ENCODE measurements at places on chromosomes 16 and 17. TPM values are rescaled to one million over a fixed set of nuclear protein-coding genes. Genes with fewer than 3 reads are reported as not detected.

Gene BMERB1
- 10.3 TPM for total RNA-seq

Gene MVD
- 78.6 TPM for total RNA-seq

Gene SECTM1
- 9.3 TPM for total RNA-seq

Gene LITAFD
- not detected for total RNA-seq

Gene DNAI2
- total RNA-seq: not detected

Gene MTHFSD
- total RNA-seq: 21.5 TPM

Gene TMEM114
- not detected for total RNA-seq

Gene TUBD1
- total RNA-seq: 8.6 TPM

Gene CDT1
- total RNA-seq: 6.9 TPM

Gene KARS1
- 126 TPM for total RNA-seq

Gene CDH5
- 2.6 TPM for total RNA-seq

Gene ZMYND15
- 2.9 TPM for total RNA-seq

Gene CMTM2
- not detected for total RNA-seq

- DNase-seq: no peak
Observed at GRCh38 chr16:73150786-73151185, 102.9 kb upstream of the ZFHX3 start.

GRCh38 chr17:48718761-48719641 lies 3.3 kb downstream of the PRAC1 start:
- DNase-seq: no peak

- DNase-seq: no peak
Observed at GRCh38 chr16:82331397-82331796, 161.4 kb upstream of the MPHOSPH6 start.

GRCh38 chr16:84738255-84739038 lies 38.6 kb downstream of the USP10 start:
- peak; percentile 89 for DNase-seq

DNA sequence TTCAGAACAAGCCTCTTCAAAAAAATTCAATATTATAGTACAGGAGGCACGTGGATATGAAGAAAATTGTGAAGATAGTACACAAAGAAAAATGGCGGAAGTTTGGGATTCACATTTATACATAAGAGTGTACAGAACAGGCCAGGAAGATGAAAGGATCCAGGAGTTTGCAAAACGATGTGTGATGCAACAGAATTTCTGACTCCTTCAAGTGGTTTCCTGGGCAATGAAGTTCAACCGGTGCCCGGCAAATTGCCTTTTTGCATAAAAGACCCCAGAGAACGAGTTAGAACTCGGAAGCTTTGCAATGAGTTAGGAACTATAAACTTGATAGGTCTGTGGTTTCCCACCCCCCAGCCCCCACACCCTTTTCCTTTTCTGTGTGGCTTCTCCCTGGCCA lies 189.1 kb downstream of the SALL1 start:
- DNase-seq: no peak

DNA sequence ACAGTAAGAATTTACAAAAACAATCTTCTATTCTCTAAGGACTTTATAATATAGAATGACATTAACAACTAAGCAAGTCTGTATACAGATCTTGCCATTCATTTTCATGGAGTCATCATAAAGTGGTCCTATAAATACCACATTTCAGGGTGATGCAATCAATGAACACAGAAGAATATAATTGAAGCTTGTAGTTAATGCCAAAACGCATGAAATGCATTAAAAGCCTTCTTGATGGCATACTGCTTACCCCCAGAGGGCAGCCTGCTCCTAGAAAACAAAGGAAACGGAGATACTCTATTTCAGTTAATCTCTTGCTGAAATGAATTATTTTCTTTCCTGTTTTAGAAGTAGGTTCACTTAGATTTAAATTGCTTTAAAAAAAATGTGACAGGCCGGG lies 45.2 kb upstream of the STAC2 start:
- peak; percentile 33 for DNase-seq

DNA sequence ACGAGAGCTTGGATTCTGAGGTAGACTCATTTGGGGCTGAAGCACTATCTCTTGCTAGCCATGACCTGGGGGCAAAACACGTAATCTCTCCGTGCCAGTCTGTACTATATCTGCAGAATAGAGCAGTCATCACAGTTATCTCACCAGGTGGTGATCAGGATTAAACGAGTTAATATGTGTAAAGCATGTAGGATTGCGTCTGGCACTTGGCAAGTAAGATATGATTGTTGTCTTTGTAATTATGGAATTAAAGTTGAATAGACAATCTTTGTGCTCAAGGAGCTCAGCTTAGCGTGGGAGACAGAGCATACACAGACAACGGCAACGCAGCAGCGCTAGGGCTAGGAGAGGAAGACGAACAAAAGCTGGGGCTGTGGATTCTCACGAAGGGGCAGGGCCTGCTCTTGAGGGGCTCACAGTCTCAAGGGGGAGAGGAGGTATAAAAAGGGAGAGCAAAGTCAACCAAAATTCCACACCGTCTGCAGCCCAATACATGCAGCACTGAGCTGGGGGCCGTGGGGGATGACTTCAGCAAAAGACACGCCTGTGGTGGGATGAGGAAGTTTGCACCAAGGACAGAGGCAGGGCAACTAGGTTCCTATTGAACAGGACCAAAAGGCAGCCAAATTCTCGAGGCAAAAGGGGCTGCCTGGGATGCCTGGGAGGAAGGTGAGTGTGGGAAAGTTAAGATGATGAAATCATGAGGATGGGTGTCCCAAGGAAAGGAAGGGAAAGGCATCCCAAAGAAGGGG lies 68.6 kb downstream of the SDK2 start:
- DNase-seq: no peak

- no peak for DNase-seq
Observed at GRCh38 chr17:21523497-21524210, 147.5 kb downstream of the KCNJ12 start.

DNA sequence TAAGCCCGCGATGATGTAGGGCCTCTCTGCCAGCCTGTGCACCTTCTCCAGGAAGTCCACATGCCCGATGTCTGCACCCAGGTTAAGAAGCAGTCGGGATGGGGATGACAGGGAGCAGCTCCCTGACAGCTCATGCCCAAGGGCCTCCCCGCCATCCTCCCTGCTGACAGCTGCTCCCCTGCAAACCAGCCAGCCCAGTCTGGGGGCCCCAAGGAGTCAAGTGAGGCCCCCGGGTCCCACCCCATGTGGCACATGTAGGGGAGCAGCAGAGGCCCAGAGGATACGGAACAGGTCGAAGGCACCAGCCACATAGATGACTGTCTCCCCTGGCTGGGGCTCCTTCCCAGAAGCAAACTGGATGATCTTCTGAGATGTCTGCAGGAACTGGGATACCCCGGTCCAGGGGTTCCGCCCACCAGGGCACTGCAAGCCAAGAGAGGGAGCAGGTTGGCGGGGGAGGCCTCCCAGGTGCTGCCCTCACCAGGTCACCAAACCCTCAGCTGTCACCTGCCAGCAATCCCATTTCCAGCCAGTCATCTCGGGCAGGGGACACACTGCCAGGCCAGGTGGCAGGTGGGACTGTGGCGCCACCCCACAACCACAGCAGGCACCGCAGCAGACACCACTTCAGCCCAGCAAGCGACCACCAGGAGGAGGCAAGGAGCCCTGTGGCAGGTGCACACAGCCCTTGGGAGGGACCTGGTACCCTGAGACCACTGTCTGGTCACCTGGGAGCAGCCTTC lies 4.6 kb downstream of the PCYT2 start:
- DNase-seq: no peak

DNA sequence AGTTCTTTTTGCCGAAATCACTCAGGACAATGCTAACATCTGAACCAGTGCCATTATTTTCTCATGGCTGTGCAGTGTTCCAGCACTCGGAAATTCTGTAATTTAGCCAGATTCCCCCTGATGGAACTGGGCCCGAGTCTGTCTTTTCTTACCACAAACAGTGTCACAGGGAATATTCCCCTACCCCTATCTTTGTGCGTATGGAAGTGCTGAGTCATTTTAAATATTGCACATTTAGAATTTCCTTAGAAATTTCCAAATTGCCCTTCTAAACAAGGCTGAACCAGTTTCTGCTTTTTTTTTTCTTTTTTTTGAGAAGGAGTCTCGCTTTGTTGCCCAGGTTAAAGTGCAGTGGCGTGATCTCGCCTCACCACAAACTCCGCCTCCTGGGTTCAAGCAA lies 88.0 kb upstream of the CREBBP start:
- no peak for DNase-seq

GRCh38 chr16:30609002-30609925 lies 925 bp downstream of the ZNF689 start:
- peak; percentile 69 for DNase-seq

DNA sequence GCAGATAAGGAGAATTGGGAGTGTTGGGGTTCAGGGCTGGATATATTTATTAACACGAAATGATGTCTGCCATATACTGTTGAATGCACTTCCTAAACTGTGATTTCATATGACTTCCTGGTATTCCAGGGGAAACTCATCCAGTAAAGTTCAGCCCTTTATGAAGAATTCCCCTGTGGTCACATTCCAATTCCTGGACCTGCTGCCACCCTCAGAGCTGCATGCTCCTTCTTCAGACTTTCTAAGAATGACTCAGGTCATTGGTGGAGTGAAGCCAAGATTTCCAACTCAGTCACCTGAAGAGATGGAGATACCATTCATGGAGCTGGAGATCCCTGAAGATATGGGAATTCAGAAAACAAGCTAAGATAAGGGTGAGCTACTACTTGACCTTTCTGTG lies 114.2 kb upstream of the TMEM97 start:
- DNase-seq: no peak

GRCh38 chr17:82213251-82214011 lies 789 bp upstream of the CCDC57 start:
- DNase-seq: peak; percentile 77

DNA sequence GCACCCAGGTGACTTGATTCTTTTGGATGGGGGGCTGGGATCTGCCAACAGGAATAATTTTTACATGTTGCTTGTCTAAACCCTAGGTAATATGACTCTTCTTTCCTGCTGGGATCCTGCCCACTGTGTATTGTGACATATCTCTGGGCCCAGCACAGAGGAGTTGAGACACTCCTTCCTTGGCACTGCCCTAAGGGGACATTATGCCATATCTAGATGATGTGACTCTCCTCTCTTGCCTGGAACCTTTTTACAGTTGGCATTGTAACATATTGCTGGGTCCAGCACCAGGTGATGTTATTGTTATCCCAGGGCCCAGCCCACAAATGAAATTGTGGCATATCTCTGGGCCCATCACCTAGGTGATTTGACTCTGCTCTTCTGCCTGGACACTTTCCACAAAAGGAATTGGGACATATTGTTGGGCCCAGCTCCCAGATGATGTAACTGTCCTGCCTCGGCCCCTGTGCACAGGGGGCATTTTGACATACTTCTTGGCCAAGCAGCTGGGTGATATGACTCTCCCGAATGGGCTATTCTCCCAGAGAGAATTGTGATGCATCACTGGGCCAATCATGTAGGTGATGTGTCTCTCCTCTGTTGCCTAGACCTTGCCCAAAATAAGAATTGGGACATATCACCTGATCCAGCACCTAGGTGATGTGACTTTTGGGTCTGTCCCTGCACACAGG lies 1837.7 kb downstream of the TP53TG3F start:
- no peak for DNase-seq

DNA sequence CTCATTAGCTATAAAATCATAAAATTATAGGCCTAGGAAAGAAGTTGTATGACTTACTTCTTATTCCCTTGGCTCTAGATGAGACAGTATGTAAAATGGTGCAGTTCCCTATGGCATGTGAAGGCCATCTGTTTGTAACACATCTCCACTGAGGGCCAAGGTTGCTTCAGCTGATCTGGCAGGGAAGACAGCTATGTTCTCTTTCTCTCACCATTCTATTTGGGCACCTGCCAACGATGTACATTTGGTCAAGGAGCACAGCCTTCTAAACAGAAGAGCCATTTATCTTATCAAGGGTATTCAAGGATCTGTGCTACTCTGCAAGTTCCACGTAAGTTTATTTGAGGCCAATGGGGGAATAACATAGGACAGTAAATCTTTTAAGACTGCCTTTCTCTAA lies 129.8 kb upstream of the TOM1L1 start:
- peak; percentile 13 for DNase-seq

GRCh38 chr17:57174591-57174990 lies 81.7 kb upstream of the MSI2 start:
- no peak for DNase-seq

- no peak for DNase-seq
Observed at GRCh38 chr16:51022955-51023354, 128.1 kb downstream of the SALL1 start.

GRCh38 chr17:1735834-1736347 lies 6.8 kb upstream of the SERPINF2 start:
- DNase-seq: no peak

DNA sequence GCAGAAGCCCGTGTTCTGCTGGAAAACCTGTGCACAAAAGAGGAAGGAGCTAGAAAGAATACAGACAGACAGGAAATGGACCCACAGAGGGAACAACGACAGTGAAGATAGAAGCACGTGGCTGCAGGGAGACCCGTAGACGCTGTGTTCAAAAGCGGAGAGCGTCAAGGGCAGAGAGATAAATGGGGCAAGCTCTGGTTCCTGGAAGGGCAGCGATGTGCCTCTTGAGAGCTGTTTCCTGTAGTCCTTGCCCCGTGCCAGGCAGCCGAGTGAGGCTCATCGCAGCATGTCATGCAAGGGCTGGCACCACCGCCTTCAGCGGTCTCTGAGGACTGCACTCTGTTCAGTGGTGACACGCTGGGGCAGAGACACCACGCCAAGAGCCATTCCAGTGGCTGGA lies 43.6 kb upstream of the CACNG5 start:
- DNase-seq: no peak

- DNase-seq: no peak
Observed at GRCh38 chr17:66782851-66783250, 52.1 kb upstream of the CACNG5 start.

- peak; percentile 39 for DNase-seq
Observed at GRCh38 chr17:45299361-45299760, 17.5 kb downstream of the MAP3K14 start.

DNA sequence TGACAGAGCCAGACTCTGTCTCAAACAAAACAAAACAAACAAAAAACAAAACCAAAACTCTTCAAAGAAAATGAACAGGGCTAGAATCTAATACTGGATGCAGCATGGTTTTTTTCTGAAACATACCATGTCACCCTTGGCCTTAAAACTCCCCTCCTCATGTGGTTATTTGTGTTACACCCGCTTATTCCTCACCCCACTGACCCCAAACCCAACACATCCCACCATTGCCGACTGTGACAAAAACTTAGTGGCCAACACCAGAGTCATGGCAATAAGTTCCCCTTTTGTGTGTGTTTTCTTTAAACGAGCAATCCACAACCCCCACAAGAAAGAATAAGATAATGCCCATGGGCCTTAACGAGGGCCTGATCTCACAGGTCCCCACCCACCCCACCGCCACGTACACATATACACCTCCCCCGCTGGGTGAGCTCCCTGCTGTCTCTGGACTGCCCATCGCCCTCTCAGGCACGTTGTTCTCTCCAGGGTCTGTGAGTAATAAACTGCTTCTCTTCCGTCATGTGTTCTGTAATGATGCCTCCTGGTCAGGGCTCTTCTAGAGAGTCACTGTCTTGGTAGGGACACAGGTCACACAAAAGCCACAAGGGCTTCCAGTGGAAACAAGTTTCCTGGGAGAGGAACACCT lies 16.8 kb upstream of the ENGASE start:
- no peak for DNase-seq

DNA sequence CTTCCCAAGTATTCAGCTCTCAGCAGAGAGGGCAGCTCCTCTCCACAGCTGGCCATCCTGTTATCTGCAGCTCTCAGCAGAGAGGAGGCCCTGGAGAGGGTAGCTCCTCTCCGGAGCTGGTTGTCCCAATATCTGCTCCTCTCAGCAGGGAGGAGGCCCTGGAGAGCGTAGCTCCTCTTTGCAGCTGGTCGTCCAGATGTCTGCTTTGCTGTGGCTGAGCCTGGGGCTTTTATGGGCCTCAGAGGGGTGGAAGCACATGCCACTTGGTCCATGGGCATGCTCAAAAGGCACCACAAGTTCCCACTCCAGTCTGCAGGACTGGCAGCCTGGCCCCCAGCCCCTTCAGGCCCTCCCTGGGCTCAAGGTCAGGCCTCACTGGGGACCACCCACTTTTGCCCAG lies 314.3 kb downstream of the KCNJ2 start:
- no peak for DNase-seq

Measured in hepatocyte (in vitro differentiated cells).